ENCODE measurements at places on chromosomes 1 and 21.

DNA sequence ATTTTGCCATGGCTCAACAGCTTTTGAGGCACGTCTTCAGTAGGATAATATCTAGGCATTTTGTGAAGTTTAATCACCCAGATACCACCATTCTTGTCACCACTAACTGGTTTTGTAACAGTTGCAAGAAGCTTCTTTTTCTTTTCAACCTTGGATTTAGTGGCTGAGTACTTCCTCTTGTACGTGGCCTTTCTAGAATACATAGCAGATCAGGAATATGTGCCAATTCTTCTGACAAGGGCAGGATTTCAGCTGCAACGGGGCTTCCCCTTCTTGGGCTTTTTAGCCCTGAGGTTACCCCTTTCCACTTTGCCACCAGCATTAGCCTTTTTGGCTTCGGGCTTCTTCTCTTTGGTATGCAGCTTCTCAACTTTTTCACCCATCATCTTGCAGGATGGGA lies 79.3 kb upstream of the WARS2 start:
- no peak for DNase-seq

GRCh38 chr1:195462646-195463045 lies 1145.6 kb downstream of the KCNT2 start:
- DNase-seq: no peak

GRCh38 chr1:181038399-181038873 lies 4.7 kb downstream of the MR1 start:
- peak; percentile 75 for DNase-seq

- DNase-seq: no peak
These were observed 5.9 kb downstream of the HCRTR1 start for GRCh38 chr1:31623365-31623764.

GRCh38 chr1:119310301-119310700 lies 58.3 kb upstream of the HAO2 start:
- no peak for DNase-seq

GRCh38 chr1:68213843-68214242 lies 18.5 kb downstream of the WLS start:
- peak; percentile 3 for DNase-seq

GRCh38 chr1:185670187-185670627 lies 64.0 kb upstream of the HMCN1 start:
- DNase-seq: no peak

DNA sequence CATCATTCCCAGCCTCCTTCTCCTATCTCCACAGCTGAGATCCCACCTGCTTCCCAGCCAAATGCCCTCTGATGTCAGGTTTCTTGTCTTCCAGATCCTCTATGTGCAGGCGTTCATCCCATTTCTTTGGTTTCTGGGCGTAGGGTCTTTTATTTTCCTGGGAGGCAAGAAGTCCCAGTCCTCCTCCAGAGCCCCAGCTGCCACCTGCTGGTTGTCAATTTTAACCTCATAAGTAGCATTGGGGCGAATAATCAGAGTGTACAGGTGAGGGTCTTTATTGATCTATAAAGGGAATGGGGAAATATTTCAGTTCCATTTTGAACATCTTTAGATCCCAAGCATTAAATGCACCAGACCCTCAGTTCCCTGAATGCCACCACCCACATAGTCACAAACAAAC lies 47.2 kb upstream of the EPS15 start:
- DNase-seq: no peak

GRCh38 chr21:36727866-36728265 lies 29.0 kb downstream of the SIM2 start:
- no peak for DNase-seq

GRCh38 chr1:181175356-181175910 lies 86.9 kb downstream of the IER5 start:
- no peak for DNase-seq

- no peak for DNase-seq
These were observed 114.6 kb downstream of the LIPI start for GRCh38 chr21:14096172-14096571.

DNA sequence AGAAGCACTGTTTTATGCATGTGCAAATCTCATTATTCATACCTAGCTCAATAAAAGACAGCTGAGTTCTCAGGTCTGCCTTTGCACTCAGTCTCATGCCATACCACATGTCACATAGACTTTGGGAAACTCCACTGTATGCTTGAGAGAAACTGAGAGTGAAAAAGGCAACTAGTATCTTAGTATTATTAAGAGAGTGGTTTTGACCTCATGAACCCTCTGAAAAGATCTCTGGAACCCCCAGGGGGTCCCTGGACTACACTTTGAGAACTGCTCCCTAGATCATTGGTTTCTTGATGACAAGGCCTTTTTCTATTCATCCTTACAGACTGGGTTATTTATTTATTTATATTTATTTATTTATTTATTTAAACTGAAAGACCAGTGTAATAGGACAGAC lies 3.7 kb upstream of the RHEX start:
- no peak for DNase-seq

GRCh38 chr21:42309753-42310213 lies 5.4 kb downstream of the TFF3 start:
- DNase-seq: no peak

DNA sequence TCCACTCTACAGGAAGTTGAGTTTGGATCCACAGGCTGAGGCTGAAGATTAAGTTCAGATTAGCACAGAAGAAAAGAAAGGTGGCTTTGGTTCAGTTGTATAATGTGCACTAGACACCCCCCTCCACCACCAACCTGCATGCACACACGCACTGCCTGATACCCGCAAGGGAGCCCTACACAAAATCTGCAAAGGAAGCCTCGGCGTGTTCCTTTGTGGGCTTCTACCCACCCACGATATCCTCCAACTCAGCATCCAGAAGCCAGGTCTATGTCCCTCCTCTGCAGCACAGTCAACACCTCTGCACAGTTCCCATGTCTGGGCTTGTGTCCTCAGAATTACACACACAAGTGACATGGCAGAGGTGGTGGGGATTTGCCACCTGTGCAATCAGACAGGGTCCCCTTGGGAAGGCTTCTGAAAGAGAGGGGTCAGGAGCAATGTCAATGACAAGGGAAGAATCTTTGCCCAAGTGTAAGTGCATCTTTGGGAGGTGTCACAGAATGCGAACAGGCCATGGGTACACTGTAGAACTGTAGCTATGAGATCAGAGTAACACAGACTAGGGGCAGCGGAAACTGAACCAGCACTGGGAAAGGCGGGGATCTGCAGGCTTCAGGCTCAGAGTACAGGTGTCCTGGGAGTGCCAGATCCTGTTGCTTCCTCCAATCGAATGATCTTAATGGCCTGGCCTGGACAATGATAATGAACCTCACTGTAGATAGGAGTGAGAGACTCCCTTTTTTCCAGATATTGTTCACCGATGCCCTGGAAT lies 148.6 kb upstream of the ETV3 start:
- DNase-seq: no peak

GRCh38 chr21:35738347-35738961 lies 321.9 kb downstream of the SETD4 start:
- no peak for DNase-seq

- no peak for DNase-seq
These were observed 27.3 kb upstream of the LAMC1 start for GRCh38 chr1:182995894-182996293.

GRCh38 chr21:42154237-42155044 lies 64.5 kb upstream of the ABCG1 start:
- no peak for DNase-seq

- no peak for DNase-seq
These were observed 255.1 kb upstream of the FGGY start for GRCh38 chr1:59041646-59042277.

DNA sequence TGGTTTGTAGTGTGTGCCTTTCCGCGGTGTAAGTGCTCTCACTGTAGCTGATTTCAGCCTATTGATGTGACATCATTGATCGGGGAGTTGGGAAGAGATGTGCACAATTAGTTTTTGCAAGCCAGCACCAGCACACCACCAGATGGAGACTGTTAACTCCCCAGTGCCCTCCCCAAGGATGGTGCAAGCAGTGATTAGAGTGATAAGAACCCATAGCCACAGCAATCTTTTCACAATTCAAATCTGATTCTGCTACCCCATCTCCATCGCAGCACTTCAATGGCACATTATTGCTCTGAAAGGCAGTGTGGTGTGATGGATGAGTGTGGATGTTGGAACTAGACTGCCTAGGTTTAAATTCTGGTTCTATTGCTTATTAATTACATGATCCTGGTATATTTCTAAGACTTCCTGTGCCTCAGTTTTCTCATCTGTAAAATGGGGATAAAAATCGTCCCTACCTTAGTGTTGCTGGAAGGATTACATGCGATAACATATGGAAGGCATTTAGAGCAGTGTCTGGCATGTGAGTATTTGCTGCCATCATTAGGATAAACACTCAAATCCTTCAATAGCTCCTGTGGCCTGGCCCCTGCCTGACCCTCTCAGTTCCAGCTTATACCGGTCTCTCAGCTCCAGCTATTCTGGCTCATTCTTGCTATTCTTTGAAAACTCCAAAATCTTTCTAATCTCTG lies 6.7 kb downstream of the CSF3R start:
- DNase-seq: no peak

- DNase-seq: no peak
These were observed 11.7 kb upstream of the FCMR start for GRCh38 chr1:206933333-206933945.

- no peak for DNase-seq
These were observed 61.8 kb upstream of the NBL1 start for GRCh38 chr1:19582318-19582717.

DNA sequence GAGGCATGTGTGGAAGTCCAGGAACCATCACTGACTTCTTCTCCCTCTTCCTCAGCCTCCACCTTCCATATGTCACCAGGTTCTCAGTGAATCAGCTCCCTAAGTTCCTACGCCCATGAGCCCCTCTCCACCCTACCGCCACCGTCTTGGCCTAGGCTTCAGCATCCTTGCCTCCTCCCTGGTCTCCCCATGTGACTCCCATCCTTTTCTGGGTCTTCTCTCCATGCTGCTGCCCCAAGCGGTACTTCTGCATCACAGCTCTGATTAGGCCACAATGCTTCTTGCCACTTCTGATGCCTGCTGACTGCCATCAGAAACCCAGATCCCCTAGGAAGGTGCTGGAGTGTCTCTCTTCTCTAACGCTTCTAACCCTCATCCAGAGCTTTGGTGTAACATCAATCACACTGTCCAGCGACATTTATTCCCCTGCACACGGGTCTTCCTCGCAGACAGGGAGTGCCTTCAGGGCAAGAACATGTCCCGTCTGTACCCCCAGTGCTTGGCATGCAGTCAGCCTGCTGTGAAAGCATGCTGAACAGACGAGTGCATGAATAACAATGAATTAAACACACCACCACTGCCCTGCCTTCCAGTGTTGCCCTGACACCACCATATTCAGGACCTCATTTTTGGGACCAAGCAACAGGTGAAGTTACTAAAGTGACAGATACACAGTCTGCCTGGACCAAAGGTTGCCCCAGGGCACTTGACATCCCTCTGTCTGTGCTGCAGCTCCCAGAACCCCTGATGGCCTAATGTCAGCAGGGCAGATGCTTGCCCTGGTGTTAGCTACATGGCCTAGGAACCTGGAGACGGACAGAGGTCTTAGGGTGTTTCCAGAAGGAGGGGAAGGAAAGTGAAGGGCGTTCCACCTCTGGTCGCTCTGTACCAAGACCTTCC lies 158.7 kb upstream of the EDN2 start:
- no peak for DNase-seq

- DNase-seq: no peak
These were observed 9.5 kb downstream of the RHEX start for GRCh38 chr1:206062464-206062863.

DNA sequence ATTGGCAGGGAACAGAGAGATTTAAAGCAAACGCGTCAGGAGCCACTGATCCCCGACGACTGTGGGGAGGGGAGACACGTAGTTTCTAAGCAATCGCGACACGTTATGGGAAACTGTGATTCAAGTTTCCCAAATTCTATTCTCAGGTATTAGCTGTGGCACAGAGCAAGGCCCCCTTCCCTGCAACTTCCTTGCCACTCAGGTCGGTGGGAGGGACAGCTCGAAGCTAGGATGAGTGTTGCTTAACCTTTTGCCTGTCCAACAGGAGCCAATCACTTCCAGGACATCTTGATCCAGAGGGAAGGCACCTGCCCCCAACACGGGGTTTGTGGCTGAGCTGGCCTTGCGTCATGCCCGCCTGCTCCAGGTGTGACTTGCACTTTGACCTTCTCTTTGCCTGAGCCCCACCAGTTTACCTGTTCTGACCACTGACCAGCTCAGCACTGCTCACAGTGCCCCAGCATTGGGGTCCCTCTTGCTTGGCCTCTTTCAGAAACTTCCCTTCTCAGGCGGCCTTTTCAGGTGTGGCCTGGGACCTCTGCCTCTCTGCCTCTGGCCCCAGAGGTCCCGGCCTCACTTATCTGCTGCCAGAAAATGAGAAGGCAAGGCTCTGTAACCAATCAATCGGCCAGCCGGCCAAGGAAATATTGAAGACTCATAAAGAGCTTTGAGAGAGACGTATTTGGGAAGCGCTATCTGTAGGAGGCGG lies 24.6 kb downstream of the TEX35 start:
- DNase-seq: peak; percentile 15

GRCh38 chr1:181936269-181936668 lies 125.2 kb downstream of the ZNF648 start:
- no peak for DNase-seq

DNA sequence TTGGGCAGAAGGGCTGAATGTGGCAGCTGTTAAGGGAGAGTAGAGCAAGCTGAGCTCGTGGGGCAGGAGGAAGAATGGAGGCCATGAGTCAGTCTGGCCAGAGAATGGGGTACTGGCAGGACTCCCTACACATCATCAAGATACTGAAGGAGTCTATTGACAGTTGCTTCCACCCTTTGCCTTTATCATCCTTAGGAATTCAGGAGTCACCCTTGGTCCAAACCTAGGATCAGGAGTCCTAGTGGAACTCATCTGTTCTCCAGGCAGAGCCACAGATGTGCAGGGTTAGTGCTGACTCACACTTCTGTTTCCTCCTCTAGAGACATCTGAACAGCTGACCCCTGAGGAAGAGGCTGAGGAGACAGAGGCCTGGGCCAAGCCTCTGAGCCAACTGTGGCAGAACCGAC lies 18.7 kb upstream of the ST3GAL3 start:
- DNase-seq: no peak

DNA sequence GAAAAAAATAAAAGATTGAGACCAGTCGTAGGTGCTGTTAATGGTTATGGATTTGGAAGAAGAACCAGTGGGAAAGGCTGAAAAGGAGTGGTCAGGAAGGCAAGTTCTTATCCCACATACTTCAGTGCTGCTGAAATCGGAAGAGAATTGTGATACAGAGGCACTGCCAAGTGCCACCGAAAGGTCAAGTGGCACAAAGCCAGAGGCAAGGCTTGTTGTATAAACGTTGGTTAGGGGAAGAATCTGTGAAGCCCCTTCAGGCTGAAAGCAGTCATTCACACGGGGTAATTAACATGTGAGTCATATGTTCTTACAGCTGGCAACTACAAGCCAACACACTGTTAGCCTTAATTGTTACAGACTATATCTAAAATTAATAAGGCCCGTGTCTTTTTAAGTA lies 48.8 kb downstream of the ZBTB40 start:
- no peak for DNase-seq

- peak; percentile 2 for DNase-seq
These were observed 625 bp upstream of the DARS2 start for GRCh38 chr1:173823781-173824314.
